ENCODE measurements at places on chromosomes 6 and 20. TPM values are rescaled to one million over a fixed set of nuclear protein-coding genes. Genes with fewer than 3 reads are reported as not detected.

Gene TRIM31
- not detected for total RNA-seq

Gene TGM2
- 3.7 TPM for total RNA-seq

Gene RNF182
- 73.6 TPM for total RNA-seq

Gene FHL5
- 1.7 TPM for total RNA-seq

Gene RGS17
- 119 TPM for total RNA-seq

Gene MCHR2
- 4.1 TPM for total RNA-seq

Gene LY6G6C
- total RNA-seq = 0.31 TPM

Gene SMIM28
- not detected for total RNA-seq

Gene KCNQ5
- total RNA-seq = 12.9 TPM

DNA sequence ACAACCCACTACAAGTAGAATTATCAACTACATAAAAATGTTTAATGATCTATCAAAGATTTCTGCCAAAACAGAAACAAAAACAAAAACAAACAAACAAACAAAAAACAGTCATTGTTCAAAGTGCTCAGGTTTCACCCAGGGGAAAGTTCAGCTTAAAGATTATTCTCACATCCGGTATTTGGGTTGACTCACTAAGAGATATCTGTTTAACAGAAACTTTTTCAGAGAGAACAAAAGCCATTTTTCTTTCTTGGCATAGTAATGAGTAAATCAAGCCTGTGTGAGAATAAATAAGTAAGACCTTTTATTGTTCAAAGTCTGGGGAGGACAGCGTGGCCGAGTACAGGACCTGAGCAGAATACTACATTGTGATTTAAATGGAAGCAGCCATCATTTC lies 143.6 kb downstream of the RCAN2 start:
- no peak for DNase-seq

GRCh38 chr6:80940976-80941375 lies 811.5 kb downstream of the TENT5A start:
- DNase-seq = no peak

GRCh38 chr20:4524792-4525191 lies 196.9 kb upstream of the PRND start:
- DNase-seq = no peak

DNA sequence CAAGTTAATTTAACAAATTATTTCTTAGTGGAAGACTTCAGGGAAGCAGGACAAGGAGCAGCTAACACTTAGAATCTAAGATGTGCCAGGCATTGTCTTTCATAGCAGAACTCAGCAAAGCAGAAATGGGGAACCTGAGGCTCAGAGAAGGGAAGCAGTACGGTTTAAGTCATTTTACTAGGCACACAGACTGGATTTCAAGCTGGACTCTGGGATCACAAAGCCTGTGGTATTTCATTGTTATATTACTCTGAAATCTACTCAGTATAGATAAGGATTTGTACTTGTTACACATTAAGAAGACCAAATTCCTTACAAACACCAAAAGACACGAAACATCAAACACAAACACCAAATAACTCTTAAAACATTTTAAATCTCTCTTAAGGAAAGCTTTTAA lies 199.6 kb downstream of the ISM1 start:
- DNase-seq = no peak

DNA sequence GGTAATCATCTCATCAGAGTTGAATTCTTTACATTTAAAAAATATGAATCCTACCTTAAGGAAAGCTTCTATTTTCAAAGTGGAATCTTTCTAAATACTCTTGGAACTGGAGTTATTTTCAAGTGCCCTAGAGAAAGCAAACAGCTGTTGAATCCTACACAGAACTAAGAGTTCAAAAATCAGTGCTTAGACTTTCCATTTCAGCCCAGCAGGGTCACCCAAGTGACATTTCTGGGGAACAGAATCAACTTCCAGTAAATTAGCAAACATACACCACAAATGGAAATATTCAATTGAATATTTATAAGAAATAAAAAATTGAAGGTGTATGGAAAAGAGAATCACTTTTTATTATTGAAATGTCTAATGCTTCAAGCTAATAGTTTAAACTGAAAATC lies 427.7 kb upstream of the NOX3 start:
- no peak for DNase-seq

- DNase-seq = no peak
These were observed 49.1 kb downstream of the LYRM2 start for GRCh38 chr6:89589297-89590025.

- no peak for DNase-seq
These were observed 9.1 kb upstream of the ZNFX1 start for GRCh38 chr20:49286689-49287551.

DNA sequence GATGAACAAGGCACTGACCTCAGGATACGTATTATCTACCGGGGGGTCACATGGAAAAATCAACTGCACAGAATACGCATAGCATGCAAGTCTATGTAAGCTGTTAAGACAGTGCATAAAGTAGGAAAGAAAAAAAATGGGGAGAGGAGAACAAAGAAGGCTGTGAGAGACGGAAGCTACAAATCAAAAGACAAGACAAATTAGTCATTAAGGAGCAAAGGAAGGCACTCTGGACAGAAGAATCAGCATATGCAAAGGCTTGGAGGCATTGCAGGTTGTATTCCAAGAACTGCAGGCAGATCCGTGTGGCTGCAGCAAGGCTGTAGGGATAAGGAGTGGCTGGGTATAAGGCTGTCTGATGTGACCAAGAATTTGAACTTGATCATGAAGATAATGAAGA lies 89.0 kb downstream of the NRSN1 start:
- no peak for DNase-seq

DNA sequence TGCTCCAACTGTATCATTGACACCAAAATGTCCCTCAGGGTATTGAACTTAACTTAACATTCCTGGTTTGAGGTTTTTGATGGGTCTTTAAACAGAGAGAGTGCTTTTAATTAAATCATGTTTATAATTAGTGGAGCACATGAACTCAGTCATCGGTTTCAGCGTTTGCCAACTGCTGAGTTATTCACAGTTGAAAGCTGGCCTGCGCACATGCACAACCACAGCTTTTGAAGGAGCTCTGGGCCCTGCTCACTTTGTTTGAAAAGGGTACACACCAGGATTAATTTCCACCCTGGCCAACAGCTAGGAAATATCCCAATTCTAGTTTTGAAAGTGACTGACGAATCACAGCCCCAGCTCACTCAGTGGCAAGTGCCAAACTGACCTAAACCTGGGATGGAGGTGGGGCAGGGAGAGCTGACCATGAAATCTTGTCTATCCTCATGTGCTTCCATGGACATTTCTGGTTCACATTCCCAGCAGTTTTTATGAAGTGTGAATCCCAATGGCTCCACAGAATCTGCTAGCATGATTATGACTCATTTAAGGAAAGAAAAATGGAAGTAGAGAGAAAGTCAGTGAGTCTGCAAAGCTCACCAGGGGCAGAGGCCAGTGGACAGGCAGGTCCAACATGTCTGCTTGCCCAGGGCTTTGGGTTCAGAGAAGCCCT lies 247.8 kb downstream of the FNDC1 start:
- no peak for DNase-seq

DNA sequence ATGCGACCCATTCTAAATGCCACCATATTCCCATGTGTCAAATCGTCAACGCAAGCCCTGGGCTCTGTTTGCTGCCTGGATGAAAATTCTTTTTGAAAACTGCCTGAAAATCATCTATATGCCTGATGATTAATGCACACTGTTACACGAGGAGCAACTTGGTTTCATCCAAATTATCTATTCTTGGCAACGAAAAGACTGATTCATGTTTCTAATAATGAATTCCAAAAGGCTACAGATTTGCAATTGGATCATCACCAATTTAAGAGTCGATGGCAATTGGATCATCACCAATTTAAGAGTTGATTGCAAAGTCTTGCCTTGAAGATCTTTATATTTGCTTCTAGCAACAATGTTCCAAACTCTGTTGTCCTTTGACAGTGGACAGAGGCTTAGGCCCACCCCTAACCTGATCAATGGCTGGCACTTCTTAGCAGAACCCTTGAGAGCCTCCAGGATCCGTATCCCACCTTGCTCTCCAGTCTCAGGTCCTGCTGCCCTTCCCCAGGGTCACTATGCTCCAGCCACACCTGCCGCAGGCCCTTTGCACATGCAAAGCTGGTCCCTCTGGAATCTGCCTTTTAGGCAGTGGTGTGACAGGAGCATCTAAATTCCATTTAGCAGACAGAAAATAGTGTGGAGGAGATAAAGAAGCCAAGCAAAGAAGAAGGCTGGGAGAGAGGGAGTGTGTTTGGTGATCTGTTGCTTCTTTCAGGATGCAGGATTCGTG lies 460.9 kb upstream of the SULF2 start:
- DNase-seq = no peak

- DNase-seq = no peak
These were observed 114.5 kb downstream of the SLC22A3 start for GRCh38 chr6:160462551-160463109.

- DNase-seq = peak; percentile 60
These were observed at the start of gene TRERF1 for GRCh38 chr6:42451333-42452170. Gene TRERF1 (minus strand): TSS chr6:42451926. CDS start chr6:42269590, 182,336 bp downstream.

DNA sequence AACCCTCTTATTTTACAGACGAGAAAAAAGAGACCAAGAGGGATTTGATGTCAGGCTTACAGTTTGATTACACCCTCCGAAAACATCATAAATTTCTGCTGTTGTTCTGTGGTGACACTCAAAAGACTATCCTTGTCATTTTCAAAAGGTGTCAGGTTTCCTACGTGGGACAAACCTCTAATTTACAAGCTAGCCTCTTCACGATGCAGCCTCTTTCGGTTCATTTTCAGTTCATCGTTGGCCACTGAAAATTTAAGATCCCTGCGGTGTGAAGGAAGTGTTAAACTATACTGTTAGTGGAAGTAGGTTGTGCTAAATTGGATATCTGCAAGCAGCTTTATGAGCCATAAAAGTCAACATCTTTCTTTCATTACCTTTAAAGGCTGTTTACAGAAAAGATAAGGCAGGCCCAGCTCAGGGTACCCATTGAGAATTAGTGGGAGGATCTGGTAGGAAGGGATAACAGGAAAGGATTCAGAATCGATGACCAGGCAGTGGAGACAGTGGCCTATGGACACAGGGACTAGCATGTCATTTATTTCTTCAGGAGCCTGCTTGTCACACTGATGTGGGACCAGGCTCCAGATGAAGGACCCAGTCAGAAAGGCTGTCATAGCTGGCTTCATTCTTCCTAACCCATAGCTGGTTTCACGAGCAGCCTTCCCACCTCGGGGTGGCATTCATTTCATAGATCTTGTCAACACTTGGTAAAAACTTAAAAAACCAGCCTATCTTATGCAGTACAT lies 329.1 kb upstream of the SOX4 start:
- DNase-seq = no peak

GRCh38 chr6:166104107-166104506 lies 63.5 kb downstream of the TBXT start:
- DNase-seq = no peak

- no peak for DNase-seq
These were observed 47.2 kb downstream of the VEGFA start for GRCh38 chr6:43817192-43817591.

DNA sequence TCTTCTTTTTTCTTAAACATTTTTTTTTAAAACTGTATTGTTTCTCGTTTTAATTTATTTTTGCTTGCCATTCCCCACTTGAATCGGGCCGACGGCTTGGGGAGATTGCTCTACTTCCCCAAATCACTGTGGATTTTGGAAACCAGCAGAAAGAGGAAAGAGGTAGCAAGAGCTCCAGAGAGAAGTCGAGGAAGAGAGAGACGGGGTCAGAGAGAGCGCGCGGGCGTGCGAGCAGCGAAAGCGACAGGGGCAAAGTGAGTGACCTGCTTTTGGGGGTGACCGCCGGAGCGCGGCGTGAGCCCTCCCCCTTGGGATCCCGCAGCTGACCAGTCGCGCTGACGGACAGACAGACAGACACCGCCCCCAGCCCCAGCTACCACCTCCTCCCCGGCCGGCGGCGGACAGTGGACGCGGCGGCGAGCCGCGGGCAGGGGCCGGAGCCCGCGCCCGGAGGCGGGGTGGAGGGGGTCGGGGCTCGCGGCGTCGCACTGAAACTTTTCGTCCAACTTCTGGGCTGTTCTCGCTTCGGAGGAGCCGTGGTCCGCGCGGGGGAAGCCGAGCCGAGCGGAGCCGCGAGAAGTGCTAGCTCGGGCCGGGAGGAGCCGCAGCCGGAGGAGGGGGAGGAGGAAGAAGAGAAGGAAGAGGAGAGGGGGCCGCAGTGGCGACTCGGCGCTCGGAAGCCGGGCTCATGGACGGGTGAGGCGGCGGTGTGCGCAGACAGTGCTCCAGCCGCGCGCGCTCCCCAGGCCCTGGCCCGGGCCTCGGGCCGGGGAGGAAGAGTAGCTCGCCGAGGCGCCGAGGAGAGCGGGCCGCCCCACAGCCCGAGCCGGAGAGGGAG lies 580 bp downstream of the VEGFA start:
- no peak for DNase-seq

DNA sequence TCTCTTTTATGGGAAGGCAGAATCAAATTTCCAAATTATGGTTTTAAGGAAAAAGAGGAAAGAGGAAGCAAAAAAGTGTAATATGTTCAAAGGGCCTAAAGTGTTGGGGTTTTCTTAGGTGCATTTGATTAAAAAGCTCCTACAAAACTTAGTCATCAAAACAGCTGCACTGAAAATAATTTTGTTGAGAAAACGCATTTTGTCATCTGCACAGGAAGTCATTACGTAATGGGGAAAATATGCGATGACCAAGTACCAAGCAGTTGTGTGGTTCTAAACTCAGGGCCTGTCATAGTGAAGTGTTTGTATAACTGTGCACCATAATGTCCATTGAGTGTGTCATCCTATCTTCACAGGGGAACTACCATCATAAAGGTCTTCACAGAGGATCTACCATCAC lies 15.6 kb downstream of the HAO1 start:
- DNase-seq = no peak

- DNase-seq = no peak
These were observed 9.7 kb downstream of the BACH2 start for GRCh38 chr6:90286884-90287488.

DNA sequence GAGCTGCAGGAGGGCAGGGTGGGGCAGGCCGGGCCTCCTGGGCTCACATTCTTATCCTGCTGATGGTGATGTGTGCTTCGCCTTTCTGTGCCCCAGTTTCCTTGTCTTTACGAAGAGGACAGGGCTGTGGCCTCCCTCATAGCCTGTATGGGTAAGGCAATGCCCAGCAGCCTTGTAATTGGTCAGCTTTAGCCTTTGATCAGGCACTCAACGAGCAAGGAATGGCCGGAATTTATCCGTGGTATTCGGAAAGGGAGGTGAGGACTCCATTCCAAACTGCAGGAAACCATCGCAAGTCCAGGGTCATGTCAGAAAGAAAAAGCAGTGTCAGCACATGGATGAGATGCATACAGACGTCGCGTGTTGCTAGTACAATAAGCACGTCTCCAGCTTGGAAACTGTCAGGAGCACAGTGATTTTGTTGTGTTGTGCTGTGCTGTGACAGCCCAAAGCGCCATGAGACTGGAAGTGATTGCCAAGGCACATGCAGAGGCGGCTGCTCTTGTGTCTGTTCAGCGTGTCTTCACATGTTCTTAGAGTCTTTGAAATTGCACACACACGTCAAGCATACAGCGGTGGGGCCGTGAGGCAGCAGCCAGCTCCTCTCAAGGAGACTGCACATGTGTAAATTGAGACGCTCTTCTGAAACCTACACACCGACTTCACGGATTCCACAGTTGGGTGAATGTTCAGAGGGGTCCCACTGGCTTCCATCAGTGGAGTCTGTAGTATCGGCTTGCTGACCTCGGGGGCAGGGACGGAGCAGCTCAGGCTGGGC lies 6.2 kb downstream of the SS18L1 start:
- no peak for DNase-seq

GRCh38 chr6:133466680-133467079 lies 225.5 kb downstream of the EYA4 start:
- DNase-seq = no peak

- no peak for DNase-seq
These were observed 16.4 kb downstream of the ZNF311 start for GRCh38 chr6:28988536-28989311.
